Suprapubic skin (tissue), 4 donors: ENCODE measurements at places on chromosomes 3 and 15.

DNA sequence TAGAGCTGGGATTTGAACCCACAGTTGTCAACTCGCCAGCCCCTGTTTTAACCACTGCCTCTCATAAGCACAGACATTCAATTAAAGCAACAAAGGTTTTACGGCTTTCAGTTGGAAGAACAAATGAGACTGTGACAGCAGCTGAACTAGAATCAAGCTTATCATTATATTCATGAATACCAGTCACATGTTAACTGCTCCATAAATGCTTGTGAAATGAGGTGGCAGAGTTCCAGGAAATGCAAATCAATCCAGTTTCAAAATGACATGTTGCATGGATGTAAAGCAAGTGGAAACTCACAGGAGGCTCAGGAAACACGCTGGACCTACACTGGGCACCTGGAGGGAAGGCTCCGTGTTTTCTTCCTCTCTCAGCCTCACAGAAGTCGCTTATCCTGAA, 3.9 kb downstream of the GP5 start:
- DNase-seq = no peak

GRCh38 chr3:81289676-81290075, 471.8 kb downstream of the GBE1 start:
- no peak for DNase-seq

GRCh38 chr3:111691293-111691909, 96.3 kb upstream of the ZBED2 start:
- no peak for DNase-seq

GRCh38 chr3:159593927-159594605, 394.6 kb upstream of the IL12A start:
- DNase-seq = no peak

DNA sequence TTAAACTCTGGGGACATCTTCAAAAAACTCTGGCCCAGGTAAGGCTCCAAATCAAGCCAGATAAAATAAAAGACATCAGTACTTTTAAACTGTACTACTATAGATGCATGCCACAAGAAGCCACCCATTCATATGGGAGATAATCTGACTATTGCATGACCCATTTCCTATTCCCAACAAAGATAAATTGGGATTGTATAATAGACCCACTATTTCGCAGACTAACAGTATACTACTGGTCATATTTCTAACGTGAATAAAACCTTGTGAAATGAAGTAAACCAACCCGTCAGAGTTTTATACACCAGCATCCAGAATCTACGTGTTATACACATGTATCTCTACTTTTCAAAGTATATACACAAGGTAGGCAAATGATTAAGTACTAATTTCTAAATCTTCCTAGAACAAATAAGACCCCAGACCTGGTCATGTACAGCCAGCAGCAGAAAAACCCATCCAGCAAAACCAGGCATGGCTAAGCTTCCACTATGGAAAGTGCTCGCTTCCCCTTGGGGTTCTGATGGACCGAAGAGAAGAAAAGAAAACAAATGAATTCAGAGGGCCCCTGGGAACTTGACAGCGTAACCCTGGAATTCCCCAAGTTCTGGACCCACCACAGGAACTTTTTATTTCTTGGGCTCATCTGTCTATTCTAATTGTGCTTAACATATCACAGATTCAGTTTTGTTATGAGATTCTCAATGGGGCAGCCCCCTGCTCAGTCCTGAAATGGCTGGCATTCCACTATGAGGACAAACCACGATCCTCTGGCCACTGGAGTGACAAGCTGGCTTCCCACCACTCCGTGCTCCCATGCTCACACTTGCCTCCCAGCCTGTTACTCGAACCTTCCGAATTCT, 69.1 kb downstream of the MB21D2 start:
- DNase-seq = no peak

DNA sequence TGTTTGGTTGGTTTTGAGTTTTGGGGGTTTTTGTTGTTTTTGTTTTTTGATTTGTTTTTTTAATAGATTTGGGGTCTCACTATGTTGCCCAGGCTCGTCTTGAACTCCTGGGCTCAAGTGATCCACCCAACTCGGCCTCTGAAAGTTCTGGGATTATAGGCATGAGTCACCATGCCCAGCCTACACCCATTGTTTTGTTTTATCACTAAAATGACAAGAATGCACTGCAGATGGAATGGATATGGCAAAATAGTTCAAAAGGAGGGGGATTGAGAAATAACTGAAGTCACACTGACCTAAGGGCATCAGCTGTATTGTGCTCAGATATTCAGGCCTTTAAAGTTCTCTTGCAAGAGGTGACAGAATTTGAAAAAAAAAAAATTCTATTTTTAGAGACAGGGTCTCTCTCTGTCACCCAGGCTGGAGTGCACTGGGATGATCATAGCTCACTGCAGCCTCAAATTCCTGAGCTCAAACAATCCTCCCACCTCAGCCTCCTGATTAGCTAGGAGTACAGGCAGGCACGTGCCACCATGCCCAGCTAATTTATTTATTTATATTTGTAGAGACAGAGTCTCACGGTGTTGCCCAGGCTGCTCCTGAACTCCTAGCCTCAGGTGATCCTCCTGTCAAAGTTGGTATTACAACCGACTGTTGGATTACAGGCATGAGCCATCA, 4.4 kb upstream of the RASA2 start:
- no peak for DNase-seq

DNA sequence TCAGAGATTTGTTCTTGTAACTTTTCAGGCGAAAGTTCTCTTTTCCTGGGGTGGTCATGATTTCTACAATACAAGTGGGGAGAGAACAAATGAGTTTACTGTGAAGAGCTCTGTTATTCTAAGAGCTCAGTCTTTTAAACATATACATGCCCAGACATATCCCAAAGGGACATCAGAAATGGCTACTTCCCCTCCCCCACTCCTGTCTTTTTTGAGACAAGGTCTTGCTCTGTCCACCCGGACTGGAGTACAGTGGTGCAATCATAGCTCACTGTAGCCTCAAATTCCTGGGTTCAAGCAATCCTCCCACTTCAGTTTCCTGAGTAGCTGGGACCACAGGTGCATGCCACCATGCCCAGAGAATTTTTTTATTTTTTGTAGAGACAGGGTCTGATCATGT, 18.2 kb downstream of the KPNA1 start:
- no peak for DNase-seq

GRCh38 chr15:59360896-59361295, 11.8 kb downstream of the MYO1E start:
- no peak for DNase-seq

- no peak for DNase-seq
These were observed 282.3 kb downstream of the SLC9A9 start for GRCh38 chr3:143565951-143566350.

GRCh38 chr3:153026026-153026425, 136.0 kb upstream of the RAP2B start:
- no peak for DNase-seq
